GM18507 (cell line): ENCODE measurements at places on chromosomes 7 and 10.

GRCh38 chr7:5777932-5778331 is 3.5 kb downstream of the RNF216 start:
- no peak for DNase-seq

DNA sequence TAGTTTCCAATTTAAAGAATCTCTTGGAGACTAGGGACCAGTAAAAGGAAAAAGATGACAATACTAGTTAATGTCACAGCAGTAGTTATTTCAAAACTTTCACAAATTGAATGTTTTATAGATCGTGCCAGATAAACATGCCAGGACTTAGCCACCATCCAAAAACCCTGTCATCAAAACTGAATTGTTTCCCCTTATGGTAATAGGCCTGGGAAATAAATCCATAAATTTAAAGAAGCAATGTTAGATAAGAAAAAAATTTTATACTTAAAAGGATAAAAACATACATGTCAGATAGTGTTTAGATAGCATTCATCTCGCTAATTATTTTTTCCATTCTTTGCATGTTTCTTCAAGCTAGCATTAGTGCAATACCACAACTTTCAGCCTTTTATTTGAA is 71.2 kb downstream of the SUGCT start:
- no peak for DNase-seq

GRCh38 chr10:121080281-121080891 is 229.2 kb downstream of the WDR11 start:
- DNase-seq, result no peak

DNA sequence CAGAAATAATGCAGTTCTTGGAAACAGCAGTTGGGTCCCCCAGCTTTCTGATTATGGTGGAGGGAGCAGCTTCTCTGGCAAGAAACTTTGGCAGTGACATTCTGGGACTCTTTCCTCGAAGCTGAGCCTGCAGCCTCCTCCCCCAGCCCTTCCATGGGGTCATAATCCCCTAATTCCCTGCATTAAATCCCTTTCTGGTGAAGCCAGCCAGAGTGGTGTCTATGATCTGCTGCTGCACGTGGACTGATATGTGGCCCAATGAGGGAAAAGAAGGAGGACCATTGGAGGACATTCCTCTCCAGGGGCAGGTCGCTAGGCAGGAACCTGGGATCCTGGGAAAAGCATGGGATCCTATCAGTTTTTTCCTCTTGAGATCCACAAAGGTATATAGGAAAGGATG is 470.5 kb downstream of the RPS24 start:
- no peak for DNase-seq

DNA sequence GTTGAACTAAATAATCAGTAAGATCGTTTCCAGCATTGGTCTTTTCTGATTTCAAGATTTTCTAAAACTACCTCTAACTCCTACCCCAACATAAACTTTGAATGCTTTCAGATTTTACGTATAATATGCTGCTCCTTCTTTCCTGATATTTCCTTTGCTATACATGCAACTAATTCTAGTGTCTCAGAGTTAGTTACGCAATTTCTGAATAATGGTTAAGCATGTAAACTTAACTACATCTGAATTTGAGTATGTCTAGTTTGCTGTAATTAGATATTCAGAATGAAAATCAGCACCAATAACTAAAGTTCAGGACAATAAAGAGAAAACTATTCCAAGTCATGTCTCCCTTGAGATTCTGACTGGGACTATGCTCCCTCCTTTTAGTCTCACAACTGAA is 71.0 kb downstream of the SEMA3C start:
- no peak for DNase-seq

DNA sequence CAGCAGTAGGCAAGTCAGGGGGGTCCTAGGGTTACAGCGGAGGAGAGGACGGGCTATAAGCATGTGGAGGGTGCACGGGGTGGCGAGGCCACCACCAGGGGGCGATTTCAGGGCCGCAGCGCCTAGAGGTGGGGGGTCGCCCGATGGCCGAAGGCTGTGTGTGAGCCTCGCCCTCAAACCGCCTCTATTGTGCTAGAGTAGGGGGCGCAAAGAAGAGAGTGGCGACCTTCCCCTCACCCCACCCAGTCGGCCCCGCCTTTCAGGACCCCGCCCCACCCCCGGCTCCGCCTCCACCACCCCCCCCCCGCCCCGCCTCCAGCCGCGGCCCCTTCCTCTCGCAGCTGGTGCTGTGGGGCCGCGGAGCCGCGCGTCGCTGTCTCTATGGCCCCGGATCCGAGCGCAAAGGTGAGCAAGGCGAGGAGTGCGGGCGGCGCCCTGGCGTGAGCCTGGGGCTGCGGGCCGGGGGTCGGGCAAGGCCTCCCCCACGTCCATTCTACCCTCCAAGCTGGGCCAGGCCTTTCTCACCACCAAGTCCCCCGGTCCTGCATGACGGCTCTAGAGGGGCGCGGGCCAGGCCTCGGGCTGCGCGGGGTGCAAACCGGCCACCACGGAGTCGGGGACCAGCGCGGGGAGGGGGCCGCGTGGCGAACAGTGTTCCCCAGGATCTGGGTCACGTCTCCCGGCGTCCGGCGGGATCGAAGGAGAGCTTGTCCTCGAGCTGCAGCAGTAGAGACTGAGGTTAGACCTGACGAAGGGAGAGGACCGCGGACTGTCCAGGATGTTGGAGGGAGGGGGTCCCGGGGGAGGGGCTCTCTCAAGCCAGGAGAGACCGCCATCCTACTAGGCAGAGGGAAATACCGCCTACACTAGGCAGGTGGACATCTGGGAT is at the start of gene SEMA4G:
SEMA4G (plus strand) TSS at position 318 of the 889 bp plus-strand sequence. CDS start 3,409 bp downstream, outside the sequence.
- peak; percentile 32 for DNase-seq

GRCh38 chr10:79289801-79290200 is 57.5 kb upstream of the PPIF start:
- DNase-seq, result no peak

- DNase-seq, result no peak
Observed at GRCh38 chr7:143237366-143237765, 15.5 kb downstream of the TAS2R40 start.

GRCh38 chr7:139776486-139777132 is 1.2 kb downstream of the HIPK2 start:
- DNase-seq, result peak; percentile 17

DNA sequence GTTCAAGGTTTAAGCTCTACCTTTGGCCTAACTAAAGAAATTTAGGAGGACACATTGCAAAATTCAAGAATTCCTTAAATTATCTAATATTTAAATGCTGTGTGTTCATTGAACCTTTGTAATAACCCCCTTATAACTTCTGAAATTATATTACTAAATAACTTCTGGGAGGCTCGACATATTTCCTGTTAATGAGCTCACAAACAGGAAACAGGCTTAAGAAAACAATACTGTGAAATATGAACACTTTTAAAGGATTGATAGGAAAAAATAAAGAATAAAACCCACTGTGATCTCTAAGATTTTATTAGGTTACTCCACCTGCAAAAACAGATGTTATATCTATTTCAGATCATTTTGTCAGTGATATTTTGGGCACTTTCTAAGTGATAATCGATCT is 74.1 kb downstream of the FOXP2 start:
- DNase-seq, result no peak
